ENCODE measurements at places on chromosomes 7 and 10.

DNA sequence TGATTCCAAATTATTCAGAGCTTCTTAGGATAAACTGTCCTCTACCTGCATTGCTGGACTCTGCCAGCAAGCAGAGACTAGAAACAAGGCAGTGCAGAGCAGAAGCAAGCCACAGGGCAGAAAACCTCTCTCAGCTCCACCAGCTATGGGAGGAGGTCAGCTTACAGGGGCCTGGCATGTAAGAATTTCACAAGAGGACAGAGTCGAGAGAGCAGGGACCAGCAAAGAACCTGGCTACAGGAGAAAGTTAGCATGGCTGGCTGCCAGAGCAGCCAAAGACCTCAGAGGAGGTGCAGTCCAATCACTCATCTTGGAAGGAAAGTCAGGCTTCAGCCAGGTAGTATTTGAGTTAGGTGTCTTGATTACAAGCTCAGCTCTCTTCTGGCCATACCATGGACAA, 62.9 kb downstream of the ENO4 start:
- no peak for DNase-seq

DNA sequence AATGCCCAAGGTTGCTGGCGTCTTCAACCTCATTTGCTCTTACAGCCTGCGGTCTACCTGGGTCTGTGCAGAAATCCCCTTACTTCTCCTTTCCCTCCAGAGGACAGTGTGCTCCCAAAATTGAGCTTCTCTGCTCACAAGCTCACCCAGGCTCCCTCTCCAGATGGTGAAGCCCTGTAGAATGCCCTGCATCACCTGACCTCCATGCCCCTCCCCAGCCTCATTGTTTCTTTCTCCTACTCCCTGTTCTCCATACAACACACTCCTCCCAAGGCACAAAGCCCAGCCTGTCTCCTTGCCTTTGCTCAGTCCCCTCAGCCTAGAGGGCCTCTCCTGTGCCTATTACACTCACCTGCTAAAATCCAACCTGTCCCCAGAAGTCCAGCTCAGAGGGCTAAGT, 3.5 kb downstream of the CRHR2 start:
- DNase-seq, result no peak

DNA sequence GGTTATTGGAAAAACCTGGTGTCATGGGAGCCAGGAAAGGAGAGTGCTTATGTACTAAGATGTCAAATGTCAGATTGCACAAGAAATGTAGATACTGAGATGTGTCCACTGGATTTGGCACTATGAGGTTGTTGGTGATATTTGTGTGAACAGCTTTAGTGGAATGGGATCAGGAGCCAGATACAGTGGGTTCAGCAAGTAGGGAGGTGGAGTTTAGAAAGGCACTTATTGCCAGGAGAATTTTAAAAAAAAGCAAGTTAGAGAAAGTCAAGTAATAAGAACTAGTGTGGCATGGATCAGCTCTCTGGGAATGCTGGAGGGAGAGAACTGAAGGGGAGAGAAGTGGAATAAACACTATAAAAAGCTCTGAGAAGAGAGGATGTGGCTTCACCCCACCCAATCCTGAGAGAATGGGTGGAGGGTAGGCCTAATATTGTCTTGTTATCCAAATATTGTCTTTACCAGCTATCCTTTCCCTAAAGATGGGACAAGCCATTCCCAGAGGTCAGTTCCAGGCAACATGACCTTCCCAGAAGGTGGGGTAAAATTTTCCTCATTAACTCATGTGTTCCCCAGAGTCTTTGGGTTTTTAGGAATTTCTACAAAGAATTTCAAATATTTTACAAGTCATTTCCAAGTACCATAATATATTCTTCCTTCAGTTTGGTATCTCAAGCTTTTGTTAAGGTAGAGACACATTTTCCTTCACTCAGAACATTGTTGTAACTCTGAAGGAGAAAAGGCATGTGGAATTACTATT, 42.3 kb downstream of the ENTPD1 start:
- DNase-seq, result no peak

DNA sequence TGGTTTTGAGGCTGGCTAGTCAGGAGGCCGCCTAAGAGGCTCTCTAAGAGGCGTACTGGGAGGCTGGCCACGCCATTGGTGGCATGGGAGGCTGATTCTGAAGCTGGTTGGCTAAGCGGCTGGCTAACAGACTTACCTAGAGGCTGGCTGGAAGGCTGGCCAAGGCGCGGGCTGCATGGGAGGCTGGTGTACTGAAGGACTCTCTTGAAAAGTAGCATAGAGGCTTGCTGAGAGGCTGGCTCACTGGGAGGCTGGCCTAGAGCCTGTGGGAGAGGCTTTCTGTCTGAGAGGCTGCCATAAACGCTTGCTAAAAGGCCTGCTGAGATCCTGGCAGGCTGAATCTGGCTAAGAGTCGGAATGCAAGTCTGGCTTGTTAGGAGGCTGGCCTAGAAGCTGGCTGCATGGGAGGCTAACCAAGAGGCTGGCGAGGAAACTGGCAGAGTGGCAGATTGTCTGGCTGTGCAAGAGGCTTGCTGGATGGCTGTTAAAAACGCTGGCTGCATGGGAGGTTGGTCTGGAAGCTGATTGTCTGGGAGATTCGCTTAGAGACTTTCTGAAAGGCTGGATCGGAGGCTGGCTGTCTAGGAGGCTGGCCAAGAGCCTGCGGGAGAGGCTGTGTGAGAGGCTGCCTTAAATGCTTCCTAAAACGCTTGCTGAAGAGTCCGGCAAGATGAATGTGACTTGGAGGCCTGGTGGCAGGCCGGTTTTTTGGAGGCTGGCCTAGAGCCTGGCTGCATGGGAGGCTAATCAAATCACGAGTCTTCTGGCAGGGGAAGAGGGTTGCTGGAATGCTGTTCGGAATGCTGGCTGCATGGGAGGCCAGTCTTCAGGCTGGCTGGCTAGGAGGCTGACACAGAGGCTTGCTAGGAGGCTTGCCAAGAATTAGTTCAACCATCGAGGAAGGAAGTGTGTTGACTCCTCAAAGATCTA, 134.2 kb downstream of the OR13A1 start:
- no peak for DNase-seq

- no peak for DNase-seq
Observed at GRCh38 chr10:71516890-71517289, 120.2 kb downstream of the CDH23 start.

DNA sequence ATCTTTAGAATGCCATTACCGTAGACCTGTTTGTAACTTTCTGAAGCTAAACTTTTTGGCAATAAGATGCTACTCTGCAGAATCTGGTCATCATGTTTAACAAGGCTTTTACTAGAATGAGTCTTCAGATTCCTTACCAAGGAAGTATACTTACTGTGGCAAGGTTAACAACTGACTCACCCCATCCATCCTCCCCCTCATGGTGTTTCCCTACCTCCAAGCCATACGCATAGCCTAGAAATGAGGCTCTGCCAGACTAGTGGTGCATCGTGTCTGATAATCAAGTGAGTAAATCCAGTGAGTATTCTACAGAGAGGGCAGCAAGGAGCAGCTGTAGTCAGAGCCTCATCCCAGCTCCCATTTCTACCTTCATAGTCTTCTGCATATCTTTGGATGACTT, 223.6 kb downstream of the IPMK start:
- DNase-seq, result no peak

- DNase-seq, result no peak
Observed at GRCh38 chr10:70657041-70657440, 15.3 kb upstream of the ADAMTS14 start.

DNA sequence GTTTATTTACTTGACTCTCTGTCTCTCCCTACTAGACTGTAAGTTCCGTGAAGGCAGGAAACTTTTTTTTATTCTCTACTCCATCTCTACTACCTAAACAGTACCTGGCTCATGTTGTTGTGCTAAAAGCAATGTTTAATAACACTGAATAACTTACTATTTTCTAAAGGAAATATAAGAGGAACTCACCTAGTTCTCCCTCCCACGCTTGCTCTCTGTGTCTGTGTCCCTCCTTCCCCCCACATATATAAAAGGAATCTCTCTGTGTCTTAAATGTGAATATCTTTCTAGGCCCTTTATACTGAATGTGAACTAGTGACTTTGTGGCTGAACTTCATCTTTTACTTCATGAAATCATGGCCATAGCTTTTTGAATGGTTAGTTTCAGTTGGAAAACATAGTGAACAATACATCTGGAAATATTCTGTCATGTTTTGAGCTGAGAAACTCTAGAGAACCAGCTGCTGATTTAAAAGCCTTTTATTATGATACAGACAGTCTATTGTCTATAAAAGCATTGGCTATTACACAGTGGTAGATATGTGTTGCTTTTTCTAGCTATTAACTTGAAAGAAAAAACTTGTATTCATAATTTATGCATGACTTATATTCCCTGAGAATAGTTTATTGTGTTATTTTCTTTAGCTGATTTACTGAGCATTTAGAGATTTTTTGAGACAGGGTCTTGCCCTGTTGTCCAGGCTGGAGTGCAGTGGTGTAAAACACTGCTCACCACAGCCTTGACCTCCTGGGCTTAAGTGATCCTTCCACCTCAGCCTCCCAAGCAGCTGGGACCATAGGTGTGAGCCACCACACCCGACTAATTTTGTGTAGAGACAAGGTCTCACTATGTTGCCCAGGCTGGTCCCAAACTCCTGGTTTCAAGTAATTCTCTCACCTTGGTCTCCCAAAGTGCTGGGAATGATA, 42.5 kb downstream of the VCL start:
- no peak for DNase-seq

DNA sequence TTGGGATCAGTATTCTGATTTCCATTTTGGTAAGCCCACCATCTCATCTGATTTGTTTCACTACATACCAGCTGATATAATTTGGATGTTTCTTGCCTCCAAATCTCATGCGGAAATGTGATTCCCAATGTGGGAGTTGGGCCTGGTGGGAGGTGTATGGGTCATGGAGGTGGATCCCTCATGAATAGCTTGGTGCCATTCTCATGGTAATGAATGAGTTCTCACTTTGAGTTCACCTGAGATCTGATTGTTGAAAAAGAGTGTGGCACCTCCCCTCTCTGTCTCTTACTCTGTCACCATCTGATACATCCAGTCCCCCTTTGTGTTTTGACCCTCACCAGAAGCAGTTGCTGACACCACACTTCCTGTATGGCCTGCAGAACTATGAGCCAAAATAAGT, 347.3 kb downstream of the ARL4A start:
- DNase-seq, result no peak
